ENCODE measurements at places on chromosomes 1 and 21.

- DNase-seq = no peak
Measured at GRCh38 chr1:238642231-238642630, 744.1 kb upstream of the CHRM3 start.

DNA sequence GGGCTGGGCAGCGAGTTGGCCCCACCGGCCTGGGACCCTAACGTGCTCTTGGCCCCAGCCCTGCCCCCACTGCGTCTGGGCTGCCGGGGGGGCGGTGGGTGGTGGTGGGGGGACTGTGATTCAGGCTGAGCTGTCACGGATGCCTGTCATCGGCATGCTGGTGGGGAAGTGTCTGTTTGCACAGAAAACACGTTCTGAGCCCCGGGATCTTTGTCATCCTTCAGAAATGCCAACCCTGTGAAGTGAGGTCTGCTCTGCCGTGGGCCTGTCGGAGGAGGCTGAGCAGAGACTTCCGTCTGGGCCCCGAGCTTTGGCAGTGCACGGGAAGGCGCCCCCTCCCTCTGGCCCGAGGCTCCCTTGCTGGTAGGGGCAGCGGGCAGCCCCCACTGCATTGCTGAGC, 24.3 kb upstream of the PLCH2 start:
- peak; percentile 62 for DNase-seq

DNA sequence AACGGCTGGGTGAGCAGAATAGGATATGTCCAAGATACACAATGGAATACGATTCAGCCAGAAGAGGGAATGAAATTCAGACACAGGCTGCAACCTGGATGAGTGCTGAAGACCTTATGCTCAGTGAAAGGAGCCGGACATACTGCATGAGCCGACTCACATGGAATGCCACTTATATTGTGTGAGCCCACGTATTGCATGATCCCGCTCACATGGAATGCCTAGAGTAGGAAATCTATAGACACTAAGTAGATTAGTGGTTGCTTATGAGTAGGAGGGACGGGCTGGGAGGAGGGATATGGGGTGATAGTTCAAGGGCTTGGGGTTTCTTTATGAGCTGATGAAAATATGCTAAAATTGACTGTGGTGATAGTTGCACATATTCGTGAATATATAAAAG, 26.8 kb downstream of the TMPRSS2 start:
- no peak for DNase-seq

- DNase-seq = no peak
Measured at GRCh38 chr1:228833911-228834688, 98.8 kb downstream of the RHOU start.

GRCh38 chr1:239843541-239843940, 248.1 kb upstream of the FMN2 start:
- no peak for DNase-seq

- DNase-seq = peak; percentile 12
Measured at GRCh38 chr1:166193057-166193698, 26.4 kb upstream of the FAM78B start.

- no peak for DNase-seq
Measured at GRCh38 chr1:9235560-9235959, 986 bp downstream of the H6PD start.

DNA sequence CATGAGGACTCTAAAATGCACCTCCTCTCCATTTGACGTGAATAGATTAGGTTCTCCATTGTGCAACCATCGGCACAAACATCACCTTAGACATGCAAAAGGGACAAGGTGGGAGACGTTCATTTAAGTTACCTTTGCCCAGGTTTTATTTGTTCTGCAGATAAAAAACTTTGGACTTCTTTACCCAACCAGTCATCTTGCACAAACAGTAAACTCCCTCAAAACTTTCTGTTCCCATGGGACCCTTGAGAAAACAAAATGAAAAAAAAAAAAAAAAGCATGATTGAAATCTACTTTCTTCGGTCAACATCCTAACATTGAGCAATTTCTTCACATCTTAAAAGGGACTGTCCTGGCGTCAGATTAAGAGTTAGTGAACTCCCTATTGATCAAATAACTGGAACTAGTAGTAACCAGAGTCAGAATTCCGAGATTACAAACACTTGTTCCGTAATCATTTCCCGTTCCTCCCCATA, 31.4 kb upstream of the PROX1 start:
- no peak for DNase-seq

DNA sequence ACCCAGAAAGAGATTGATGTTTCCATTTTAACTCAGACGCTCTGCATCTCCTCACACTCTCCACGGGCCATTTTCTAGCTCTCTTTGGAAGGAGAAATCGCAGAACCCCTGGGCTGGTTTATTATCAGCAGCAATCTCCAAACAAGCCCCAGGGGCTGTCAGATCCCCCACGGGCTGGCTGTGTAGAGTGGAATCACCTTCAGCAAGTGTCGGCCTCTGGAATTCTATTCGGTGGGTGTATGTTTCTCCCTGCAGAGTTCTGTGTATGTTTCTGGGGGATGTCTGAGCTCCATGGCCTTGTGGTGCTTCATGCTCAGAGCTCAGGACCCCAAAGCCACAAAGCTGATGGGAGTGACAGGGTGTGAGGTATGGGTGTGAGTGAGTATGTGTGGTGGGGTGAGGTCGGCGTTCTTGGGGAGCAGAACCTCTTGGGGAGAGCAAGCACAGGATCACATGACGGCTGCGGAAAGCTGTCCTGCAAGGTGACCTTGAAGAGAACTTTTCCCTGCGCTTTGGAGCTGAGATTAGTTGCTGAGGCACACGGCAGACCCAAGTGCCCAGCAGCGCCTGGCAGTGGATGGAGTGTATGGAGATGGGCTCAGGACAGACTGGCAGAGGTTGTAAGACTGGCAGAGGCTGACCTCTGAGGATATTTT, 489 bp downstream of the ACOT11 start:
- DNase-seq = no peak

DNA sequence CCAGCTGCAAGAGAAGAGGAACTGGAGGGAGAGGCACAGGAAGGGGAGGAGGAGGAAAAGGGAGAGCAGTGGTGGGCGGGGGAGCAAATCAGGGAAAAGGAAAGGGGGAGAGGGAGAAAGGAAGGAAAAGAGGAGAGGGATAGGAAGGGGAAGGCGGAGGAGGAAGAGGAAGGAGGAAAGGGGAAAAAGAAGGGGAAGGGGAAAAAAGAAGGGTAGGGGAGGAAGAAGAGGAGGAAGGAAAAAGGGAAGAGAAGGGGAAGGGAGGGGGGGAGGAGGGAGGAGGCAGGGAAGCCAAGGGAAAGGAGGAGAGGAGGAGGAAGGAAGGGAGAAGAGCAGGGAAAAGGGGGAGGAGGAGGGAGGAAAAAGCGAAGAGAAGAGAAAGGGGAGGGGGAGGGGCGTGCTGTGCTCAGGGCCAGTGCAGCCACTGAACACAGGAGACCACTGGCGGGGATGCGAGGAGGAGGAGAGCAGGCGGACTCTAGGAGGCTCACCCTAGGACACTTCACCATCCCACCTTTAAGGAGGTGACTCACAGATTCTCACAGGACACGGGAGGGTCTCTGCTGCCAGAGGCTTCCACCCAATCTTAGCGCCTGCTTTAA, 33.1 kb downstream of the PGBD5 start:
- DNase-seq = no peak

GRCh38 chr1:45340816-45341466, 701 bp upstream of the MUTYH start:
- peak; percentile 45 for DNase-seq

DNA sequence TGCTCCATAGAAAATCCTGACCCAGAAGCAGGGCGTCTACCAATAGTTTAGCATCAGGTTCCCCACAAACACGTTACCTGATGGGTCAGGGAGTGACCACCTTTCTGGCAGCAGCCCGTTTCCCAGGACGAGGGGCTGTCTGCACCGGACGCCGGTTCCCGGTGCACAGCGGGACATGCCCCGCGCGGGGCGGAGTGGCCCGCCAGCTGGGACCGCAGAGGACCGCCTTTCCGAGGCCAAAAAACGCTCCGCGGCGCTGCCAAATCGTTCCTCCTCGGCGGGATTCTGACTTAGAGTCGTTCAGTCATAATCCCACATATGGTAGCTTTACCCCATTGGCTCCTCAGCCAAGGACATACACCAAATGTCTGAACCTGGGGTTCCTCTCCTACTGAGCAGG, 126.1 kb downstream of the LIPI start:
- no peak for DNase-seq

DNA sequence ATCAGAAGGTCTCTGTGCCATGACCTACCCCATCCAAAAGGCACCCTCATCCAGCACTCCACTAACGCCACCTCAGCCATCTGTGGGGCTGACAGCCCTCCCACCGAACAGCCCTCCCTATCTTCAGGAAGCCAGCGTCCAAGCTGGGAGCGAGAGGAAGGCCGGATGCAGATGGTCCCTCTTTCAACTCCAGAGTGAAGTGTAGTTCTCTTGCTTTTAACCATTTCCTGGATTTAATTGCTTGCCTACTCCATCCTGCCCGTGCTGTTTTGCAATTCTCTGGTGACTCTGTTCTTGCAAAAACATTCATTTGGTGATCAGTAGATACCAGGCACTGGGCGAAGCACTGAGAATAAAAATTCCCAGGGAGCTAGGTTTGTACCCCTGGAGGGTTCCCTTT, 8.2 kb upstream of the DYRK1A start:
- no peak for DNase-seq

DNA sequence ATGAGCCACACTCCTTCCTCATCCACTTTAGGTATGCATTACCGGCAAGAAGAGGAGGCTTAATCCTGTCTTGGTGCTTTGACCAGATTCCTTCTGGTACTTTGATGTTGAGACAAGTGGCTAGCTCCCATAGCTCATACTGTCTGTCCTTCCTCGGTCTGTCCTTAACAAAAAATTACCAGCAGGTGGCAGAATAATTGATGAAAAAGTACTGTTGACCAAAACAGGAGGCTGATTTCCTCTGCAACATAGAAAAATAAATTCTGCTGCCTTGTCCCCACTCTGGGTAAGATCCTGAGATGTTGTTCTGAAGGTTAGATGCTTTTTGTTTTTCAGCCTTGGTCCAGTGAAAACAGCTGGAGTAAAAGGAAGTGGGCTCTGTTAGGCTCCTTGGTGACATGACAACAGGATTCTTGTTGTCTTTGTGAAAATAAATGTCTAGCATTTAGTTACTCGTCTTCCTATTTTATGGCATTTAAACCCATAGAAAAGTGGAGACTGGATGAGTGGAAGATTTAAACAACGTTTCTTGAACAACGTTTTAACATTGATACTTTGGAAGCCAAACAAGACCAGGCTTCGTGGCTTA, 11.2 kb upstream of the HJV start:
- peak; percentile 79 for DNase-seq

DNA sequence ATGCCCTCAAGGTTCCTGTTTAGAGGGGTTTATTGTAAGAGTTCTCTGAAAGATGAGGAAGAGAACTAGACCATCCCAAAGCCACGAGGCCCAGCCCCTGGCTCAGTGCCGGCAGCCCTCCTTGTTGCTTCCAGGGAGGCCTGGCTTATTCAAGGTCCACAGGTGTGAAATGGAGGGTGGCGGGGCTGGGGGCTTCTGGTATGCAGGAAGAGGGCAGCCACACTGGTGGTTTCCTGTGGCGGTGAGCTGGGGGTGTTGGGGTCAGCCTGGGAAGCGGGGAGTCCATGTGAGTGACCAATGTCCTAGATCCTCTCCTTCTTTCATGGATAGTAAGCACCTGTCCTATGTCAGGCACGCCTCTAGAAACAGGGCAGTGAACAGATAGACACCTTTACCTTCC, 138.2 kb downstream of the CAMTA1 start:
- DNase-seq = no peak

DNA sequence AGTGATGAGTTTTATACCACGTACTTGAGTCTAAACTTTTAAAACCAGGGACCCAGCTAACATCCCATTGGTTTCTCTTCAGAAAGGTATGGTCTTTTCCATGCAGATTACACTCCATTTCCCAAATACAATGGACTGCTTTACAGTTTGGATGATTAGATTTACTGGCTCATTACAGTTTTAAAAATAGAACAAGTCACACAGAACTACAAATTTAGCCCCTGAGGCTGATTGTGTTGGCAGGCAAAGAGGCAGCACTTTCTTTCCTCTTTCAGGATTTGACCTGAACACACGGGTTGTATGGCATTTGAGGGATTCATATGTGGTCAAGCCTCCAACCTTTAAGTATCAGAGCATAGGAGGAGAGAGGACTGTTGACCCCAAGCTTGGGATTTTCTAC, 21.8 kb upstream of the VTCN1 start:
- no peak for DNase-seq

DNA sequence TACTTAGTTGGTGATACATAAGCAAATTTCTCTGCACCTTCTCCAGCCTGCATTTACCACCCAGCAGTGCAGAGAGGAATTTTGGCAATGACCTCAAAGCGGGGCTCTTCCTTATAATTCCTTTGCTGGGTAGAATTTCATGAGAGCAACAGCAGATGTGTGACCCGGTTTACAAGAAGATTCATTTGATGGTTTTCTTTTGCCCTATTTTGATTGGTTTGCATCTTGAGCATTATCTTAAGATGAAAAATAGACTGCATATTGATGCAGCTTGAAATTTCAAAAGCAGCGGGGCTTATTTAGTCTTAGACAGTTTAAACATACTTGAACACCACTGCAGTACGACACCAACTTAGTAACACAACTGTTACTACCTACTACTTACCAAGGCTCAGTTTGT, 378.9 kb downstream of the TTLL7 start:
- no peak for DNase-seq

GRCh38 chr1:229107304-229107815, 163.6 kb upstream of the RAB4A start:
- no peak for DNase-seq

DNA sequence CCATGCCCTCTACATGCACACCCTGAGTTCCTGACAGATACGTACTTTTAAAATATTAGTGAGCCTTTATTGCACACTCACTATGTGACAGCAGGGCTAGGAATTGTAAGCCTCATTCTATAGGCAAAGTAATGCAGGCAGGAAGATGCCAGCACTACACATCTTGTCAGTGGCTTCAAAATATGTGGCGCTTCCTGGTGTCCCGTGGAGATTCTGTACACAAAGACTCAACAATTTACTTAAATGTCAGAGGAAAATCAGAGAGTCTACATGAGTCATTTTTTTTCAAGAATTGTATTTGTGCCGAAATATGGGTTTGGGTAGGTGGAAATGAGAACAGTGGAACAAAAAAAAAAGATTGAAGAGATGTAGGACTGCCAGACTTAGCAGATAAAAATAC, 27.6 kb downstream of the RNASEL start:
- no peak for DNase-seq

DNA sequence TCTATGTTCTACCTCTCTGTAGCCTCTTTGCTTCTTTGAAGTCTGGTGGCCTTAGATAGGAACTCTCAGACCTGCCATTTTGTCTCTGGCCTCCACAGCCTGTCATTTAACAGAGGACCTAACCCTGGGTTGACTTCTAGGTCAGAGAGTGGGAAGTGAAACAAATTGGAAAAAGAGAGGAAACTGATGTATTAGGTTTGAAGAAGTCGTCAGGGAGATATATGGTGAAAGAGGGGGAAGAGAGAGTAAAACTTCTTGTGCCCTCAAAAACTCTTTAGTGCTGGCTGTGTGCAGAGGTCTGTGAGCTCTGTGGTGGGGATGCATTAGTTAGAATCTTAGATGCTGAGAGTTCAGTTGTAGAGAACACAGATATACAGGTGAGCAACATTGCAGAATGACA, 30.2 kb upstream of the CD1D start:
- DNase-seq = no peak

Data from RKO (cell line).